AG04450 (cell line): ENCODE measurements at places on chromosomes 5 and 9.

DNA sequence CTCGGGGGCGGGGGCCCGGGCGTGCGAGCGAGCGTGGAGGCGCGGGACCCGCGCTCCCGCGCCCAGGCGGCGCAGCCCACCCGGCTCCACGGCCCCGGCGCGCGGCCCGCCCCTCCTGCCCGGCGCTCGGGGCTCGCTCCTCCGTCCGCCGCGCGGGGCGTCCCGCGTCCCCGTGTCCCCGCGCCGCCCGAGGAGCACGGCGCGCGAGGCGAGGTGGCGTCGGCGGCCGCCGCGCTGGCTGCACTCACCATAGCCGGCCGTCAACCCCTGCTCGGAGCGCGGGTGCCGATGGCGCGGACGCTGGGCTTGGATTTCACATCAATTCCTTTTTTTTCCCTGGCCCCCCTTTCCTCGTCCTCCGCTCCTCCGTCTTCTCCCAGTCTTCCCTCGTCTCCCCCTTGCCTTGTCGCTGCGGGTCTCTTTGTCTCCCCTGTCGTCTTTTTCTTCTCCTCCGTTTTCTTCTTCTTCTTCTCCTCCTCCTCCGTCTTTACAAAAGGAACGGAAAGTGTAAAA is 494 bp downstream of the PTCH1 start:
- no peak for DNase-seq

- no peak for DNase-seq
These were observed 290.8 kb downstream of the ATPSCKMT start for GRCh38 chr5:9958914-9959313.

DNA sequence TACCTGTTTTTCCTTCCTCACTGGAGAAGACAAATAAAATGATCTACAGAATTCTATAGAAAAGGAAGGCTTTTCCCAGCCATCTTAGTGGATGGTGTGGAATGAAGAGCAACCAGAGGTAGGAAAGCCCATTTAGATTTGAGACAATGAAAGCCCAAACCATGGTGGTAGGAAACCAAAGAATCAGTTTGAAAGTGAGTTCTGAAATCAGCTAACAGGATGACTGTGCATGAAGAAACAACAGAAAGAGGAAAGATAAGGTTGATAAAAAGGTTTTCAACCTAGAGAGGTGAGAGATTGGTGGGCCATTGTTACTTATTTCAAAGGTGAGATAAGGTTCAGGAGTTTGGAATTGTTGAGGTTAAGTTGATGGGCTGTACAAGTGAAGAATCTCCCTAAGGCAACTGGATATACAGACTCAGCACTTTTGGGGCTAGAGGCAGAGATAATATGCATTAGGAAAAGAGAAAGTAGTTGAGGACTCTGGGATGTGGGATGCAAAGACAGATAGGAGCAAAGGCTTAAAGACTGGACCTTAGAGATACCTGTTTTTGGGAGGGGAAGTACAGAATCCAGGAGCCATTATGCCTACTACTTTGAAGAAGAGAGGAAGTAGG is 2.4 kb downstream of the CHMP5 start:
- DNase-seq: no peak

DNA sequence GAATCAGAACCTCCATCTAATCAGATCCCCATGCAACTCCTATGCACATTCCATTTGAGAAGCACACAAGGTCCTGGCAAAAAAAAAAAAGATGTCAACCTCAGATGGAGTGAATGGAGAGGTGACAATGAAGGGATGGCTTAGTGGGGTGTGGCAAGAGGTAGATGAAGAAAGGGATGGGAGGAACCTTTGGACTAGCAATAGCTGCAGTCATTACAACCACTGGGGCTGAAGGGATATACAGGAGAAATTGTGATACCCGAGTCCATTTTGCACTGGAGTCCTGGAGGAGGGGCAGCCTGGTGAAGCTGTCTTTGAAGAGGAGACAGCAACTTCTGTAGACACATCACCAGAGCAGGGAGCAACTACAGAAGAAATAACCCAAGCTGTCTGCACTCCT is 219.6 kb downstream of the ENC1 start:
- DNase-seq: no peak

DNA sequence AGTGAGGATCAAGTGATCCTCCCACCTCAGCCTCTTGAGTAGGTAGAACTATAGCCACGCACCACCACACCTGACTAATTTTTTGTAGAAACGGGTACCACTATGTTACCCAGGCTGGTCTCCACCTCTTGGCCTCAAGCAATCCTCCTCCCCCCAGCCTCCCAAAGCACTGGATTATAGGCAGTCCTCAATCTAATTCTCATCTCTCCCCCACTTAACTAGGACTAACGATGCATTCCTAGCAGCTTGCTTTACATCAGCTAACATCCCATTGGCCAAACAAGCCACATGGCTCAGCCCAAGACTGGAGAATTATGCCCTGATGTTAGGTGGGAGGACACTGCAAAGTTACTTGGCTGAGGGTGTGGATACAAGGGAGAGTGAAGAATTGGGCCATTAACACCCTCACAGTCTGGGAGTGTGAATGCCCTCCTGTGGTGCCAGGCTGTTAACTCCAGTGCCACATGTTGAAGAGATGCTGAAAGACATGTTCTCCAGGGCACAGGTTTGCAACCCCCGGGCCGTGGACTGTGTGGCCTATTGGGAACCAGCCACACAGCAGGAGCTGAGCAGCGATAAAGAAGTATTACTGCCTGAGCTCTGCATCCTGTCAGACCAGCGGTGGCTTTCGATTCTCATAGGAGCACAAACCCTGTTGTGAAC is 5.3 kb upstream of the ZNF367 start:
- no peak for DNase-seq

DNA sequence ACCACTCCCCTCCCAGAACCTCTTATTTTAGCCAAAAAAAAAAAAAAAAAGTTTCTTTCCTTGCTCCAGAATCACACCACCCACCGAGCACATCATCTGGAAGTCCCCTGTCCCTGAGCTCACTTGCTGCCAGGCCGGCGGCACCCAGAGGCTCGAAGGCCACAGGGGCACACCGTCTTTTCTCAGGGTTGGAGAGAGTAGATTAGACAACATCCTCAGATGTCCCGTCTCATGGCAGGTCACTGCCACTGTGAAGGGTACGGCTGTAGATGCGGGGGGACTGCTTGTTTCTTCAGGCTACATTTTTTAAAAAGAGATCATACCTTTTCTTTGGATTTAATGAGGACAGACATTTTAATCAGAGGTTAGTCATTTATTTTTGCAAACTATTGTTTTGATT is 109.0 kb downstream of the MVB12B start:
- DNase-seq: no peak

- no peak for DNase-seq
These were observed 25.1 kb upstream of the VCAN start for GRCh38 chr5:83446253-83446947.

- no peak for DNase-seq
These were observed 511.5 kb downstream of the ZNF608 start for GRCh38 chr5:124234770-124235562.

DNA sequence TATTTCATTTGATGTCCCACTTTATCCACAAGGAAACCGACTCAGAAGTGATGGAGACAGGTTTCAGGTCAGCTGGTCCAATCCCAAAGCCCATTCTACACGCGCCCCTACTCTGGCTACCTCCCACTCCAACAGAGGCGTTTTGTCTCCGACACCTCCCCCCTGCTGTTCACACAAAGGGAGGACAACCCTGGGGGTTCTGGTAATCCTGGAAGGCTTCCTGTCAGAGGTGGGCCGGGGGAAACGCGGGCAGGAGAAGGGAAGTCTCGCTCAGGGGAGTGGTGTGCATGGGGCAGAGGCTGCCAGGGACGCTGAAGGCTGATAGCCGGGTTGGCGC is 39.7 kb upstream of the GABRP start:
- DNase-seq: no peak

DNA sequence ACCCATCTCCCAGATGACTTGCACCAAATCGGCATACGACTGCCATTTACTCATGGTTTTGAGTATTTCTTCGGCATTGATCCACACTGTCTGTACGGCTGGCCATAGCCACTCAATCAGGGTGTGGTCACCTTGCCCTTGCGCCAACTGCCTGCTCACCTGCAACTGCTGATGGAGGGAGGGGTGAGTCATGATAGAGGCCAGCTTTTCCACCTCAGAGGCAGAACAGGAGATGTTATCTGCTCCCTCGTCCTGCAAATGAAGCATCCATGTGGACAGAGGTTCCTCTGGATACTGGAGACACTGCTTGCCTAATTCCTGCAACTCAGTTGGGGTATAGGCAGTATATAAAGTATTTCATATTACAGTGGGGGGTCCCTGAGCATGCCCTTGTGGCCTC is 85.6 kb upstream of the ATP10B start:
- DNase-seq: no peak

GRCh38 chr5:135058331-135058732 is 24.3 kb upstream of the PITX1 start:
- no peak for DNase-seq

DNA sequence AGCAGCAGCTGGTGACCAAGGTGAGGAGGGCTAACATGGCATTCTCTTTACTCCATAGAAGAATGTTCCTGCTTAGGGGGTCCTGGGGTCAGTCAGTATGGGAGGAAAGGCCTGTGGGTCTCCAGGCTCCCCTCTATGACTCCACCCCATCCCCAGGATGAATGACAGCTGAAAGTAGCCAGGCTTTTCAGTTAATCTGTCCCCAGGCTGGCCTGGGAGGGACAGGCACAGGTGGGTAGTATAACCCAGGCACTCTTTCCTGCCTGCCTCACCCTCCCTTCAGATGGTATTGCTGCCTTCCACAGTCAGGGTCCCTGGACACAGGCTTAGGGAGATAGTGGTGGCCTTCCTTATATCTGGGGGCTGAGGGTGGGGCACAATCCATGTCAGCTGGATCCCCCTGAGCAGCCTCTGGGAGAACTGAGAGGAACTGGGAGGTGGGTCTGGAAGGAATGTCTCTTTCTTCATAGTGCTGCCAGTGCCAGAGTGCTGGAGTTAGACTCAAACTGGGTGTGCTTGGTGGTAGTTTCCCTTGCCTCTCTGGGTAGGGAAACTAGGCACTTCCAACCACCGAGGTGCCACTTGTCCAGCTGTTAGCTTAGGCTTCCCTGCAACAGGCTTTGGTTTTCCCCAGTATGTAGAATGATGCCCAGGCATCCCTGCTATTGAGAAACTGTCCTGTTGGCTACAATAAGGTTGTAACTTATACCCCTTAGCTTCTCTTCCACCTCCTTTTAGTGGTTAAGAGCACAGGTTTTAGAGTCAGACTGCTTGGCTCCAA is 27.8 kb downstream of the LARP1 start:
- no peak for DNase-seq

DNA sequence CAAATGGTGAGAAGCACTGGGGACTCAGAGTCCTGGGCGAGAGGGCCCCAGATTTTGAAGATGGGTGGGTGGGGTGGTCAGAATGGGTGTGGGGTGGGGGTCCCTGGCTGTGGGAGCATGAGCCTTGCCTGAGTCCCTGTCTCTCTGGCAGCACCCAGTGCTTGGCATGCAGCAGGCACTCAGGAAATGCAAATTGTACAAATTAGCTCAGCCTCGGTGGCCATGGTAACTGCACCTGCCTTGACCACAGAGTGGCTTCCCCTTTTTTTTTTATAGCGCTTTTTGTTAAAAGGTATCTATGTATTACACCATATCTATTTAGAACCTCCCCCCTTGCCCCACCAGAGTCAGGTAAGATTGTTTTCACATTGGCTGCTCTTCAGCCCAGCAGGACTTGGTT is 19.2 kb upstream of the PITX1 start:
- no peak for DNase-seq

DNA sequence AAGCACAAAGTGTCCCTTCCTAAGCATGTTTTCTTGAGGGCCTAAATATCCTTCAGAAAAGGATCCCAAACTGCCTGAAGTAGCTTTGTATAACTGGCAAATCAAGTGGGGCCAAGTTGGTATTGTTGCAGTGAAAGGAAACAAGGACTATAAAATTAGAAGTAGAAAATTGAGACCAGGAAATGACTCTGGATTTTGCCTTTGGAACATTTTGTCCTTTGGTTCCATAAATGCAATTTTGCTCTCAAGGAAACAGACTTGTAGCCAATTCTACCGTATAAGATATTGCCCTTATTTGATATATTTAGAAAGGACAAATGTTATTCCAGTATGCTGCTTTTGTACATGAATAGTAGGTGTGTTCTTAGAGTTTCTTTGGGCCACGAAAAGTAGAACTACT is 34.4 kb downstream of the RABGAP1 start:
- DNase-seq: no peak

DNA sequence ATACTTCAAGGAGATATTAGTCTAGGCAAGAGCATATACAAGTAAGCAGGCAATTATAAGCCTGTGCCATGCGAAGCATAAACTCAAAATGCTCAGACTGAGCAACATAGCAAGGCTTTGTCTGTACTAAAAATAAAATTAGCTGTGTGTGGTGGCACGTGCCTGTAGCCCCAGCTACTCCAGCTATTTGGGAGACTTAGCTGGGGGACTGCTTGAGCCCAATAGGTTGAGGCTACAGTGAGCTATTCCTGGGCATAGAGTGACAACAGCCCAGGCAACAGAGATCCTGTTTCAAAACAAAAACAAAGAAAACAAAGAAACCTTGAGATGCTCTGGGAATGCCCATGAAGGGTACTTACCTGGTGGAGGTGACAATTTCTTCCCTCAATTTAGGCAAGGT is 130.5 kb upstream of the ZNF608 start:
- DNase-seq: no peak

DNA sequence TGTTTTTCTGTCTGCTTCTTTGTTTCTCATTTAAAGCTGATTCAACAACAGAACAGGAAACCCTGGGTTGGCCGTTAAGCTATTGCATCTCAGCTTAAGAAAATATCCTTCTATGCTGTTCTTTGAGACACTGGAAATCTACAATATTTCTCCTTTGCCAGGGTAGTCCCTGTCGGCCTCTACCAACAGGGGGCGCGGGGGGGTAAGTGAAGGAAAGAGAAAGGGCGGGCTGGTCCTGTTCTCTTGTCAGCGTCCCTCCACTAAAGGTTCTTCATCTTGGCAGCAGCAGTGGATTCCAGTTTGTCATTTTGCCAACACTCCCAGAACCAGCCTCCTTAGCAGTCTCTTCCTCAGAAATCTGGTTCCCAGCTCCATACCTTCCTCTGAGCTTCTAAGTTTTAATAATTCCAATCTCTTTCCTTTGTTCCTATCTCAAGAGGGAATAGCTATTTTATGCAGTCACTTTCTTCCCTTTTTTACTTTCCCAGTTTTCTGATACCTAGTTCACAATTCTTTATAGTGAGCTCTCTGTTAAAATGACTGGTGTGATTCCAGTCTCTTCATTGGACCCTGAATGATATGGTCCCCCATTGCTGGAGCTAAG is 222.3 kb downstream of the GLIS3 start:
- DNase-seq: peak; percentile 29

GRCh38 chr9:69223605-69224004 is 49.5 kb downstream of the TJP2 start:
- peak; percentile 50 for DNase-seq

DNA sequence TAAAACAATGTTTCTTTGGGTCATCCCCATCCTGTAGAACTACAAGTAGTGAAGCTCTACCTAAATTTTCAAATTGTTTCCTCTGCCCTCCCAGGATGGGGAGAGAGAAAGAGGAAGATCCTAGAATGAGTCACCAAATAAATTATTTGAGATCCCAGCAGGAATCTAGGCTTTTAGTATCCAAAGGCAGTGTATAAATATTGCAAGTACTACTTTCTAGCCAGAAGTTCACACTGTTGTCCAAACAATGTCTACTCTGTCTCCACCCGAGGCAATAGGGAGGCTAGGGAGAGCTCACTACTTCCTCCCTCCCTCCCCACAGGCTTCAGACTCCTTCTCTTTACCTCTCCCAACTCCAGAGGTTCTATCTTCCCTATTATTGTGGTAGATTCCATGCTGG is 362.8 kb downstream of the MRPS30 start:
- DNase-seq: no peak

- DNase-seq: peak; percentile 38
These were observed 175.8 kb downstream of the ADAMTS6 start for GRCh38 chr5:65305913-65306312.

- no peak for DNase-seq
These were observed 74.7 kb downstream of the LNPEP start for GRCh38 chr5:97010606-97011005.
